Karpas-422 (cell line): ENCODE measurements at places on chromosomes 12 and 14.

DNA sequence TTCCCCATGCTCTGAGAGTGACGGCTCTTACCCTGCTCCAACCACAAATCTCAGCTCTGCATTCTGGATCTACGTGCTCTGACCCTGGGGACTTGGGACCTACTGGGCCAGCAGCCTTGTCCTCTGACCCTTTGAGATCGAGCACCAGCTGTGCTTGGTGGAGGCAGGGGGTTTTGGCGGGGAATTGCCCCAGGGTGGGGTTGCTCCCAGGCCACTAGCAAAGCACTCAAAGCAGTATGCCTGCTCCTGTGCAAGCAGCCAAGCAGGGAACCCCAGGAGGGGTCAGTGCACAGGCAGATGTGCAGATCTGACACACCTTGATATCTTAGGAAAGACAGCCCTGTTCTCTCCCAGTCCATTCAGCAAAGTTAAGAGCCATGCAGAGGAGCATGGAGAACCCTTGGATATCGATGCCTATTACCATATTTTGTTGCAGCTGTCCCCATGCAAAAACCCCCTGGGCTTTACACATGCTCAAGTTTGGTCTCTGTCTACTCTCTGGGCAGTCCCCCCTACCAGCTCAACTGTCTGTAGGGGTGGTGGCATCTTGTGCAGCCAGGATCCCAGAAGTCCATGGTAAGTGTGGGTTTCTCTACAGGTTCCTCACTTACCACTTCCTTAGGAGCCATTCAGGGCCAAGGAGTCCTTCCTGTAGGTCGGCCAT is 319.0 kb downstream of the TMTC2 start:
- no peak for DNase-seq

GRCh38 chr14:21382886-21383847 is 652 bp downstream of the SUPT16H start:
- peak; percentile 87 for DNase-seq

DNA sequence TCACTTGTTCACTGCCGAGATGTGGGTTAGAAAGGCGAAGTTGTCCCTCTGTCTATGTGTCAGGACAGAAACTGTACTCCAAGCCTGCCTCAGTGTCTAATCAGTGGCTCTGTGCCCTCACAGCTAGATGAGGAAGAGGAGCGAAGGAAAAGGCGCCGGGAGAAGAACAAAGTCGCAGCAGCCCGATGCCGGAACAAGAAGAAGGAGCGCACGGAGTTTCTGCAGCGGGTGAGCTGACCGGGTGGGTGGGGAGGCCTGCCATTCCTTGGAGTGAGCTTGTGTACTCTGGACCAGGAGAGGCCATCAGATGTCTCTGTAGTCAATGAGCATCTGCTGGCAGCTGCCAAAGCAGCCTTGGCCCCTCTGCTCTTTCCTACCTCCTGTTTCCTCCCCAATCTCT is 33.5 kb downstream of the JDP2 start:
- no peak for DNase-seq

- no peak for DNase-seq
These were observed at the start of gene IFI27 for GRCh38 chr14:94110552-94111181. Gene IFI27, plus strand, starts transcription at chr14:94110736.

DNA sequence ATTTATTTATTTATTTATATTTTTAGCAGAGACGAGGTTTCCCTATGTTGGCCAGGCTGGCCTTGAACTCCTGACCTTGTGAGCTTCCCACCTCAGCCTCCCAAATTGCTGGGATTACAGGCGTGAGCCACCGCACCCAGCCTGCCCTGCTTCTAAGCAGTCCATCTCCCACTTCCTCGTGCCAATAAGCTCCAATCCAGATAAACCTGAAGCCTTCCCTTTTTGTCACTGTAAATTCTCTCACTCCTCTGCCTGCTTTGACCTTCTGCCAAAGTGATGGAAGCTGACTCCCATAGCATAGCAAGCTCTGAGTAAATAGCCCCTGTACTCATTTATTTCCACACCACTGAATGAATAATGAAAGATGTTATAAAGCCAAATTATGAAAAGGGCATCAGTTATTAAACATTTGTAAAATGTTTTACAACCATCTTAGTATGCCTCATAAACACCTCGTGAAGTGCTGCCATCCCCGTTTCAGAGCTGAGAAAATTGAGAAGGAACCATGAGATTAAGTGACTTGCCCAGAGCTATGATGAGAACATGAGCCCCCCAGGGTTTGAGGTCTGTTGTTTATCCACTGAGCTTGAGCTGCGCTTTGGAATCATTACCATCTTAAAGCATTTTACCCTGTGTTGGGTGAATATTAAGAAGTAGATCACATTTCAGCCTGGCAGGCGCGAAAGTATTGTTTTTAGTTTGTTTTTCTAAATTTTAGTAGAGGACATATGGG is 30.4 kb downstream of the MANSC1 start:
- no peak for DNase-seq

DNA sequence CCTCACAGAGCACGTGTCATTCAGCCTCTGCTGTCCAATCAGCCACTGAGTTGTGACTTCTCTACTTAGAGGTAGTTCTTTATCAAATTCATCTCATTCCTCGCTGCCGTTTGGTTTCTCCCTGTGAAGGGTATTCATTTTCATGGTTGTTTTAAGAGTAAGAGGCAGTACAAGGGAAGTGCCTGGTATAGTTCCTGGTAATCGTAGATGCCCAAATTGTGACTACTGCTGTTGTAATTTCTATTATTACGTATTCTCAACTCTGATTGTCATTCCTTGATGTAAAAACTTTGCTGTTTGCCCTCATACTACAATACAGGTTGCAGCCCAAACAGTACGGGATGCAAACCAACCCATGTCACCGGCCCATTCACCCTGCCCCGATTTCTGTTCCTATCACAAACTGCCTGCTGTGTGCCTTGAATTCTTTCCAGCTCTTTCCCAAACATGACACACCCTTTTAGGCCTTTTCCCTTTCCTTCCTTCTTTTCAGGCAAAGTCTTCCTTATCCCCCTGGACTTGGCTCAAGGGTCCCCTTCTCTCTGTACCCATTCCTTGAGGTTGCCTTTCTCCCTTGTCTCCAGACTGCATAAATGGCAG is 93.0 kb downstream of the SLC25A47 start:
- DNase-seq = no peak

DNA sequence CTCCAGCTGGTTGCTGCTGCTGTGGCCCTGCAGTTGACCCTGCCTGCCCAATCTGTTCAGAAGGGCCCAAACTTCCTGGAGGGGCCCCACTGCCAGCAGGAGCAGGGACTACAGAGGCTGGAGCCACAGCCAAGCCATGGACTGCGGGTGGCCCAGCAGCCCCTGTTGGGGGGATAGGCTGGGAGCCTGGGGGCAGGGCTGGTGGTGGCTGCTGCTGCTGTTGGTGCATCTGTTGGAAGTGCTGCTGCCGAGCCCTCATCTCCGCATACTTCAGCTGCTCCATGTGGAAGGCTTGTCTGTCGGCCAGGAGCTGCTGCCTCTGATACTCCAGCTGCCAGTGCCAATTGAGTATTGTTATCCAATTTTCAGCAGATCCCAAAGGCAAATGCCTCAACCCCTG is 7.2 kb downstream of the MYL6 start:
- no peak for DNase-seq

- DNase-seq = no peak
These were observed 127.6 kb downstream of the ANO6 start for GRCh38 chr12:45343269-45344051.

GRCh38 chr12:52231305-52232202 is 1.5 kb upstream of the KRT7 start:
- no peak for DNase-seq

DNA sequence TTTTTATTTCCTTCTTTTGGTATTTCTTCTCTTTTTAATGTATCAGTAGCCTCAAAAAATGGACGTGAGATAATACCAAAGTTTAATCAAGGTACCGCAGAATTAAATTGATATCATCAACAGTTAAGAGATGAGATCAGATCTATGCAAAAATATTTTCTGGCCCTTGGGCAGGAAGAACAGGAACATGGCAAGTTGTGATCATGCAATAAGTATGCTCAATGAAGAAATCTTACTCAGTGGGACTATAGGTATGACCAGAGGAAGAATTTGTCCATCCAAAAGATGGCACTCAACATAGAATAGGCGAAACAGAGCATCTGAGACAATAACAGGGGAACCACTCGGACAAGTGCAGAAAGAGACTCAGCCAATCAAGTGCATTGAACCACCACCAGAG is 914 bp upstream of the GARIN2 start:
- DNase-seq = peak; percentile 11

GRCh38 chr14:99203080-99203479 is 68.9 kb downstream of the BCL11B start:
- no peak for DNase-seq

DNA sequence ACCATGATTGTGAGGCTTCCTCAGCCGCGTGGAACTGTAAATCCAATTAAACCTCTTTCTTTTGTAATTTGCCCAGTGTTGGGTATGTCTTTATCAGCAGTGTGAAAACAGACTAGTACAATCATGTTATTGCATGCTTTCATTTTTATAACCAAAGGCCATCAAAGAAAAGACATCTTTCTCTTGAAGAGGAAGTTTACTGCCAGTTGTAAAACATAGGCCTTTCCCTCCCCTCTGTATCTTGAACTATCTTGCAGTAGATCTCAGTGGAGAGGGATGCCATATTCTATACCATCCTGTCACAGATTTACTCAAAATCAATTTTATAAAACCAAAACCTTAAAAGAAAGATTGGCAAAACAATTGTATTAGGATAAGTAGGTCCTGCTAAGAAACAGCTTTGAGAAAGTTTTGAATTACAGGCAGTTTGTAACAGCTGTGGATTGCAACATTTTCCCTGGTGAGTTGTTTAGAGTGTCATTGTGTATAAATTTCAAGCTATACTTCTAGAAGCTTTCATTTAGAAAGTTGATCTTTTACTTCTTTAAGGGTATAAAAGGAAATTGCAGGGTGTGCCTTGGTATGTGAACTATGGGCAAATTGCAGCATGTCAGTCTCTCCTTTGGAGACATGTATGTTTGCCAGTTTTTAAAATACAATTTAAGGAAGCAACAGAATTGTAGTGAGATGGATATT is 128.0 kb downstream of the ATP23 start:
- DNase-seq = no peak

DNA sequence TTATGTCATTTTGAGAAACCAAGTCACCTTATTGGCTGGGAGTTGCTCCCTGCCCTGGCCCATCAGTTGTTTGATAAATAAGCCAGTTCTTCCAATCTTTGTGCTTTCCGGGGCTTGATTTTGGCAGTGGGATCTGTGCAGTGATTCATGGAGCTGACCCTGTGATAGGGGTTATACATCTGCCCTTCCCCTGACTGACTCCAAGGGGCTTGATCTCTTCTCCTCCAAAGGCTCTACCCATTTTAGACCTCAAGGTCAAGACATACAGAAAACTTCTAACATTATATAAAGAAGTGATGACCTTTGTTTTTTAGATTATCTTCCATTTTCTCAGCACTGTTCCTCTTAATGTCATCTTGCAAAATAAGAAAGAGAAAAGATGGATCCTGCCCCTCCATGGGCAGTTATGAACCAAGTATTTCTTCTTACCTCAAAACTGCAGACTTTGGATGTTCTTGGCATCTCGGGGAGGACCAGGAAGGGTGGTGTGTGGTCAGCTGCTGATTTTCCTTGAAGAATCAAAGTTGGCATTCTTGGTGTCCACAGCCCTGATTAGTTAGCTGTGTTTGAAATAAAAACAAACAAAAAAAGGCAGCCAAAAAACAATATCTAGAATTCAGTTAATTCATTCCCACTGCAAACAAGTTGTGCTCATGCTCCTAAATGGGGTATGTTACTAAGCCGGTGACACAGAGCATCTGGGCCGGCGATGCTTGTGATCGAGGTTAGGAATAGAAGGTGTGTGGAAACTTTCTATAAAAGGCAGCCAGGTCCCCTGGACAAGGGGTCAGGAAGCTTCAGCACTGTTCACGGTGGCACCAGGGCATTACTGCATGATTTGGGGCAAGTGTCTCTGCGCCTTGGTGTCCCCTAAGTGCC is 120.2 kb downstream of the SAMD4A start:
- no peak for DNase-seq

DNA sequence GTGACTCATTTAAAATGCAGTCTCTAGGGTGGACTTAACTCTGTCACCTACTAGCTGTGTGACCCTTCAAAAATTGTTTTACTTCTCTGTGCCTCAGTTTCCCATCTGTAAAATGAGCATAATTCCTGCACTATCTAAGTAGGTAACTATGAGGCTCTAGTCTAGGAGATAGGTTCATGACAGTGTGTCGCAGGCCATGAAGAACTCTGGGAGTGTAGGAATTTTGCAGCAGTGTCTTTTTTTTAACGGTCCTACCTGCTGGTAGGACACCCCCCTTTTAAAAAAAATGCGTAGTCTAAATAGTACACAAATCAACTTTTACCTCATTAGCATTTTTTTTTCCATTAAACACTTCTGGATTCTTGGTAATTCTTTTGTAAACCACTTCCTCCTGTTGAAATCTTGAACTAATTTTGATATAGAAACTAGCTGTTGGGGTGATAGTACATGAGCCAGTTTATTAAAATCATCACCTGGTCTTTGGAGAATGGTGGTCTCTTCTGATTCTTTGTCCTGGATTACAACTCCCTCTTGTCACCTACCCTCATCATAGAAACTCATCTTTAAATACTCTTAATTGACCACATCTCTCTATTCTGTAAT is 86.0 kb upstream of the SLC38A2 start:
- no peak for DNase-seq

GRCh38 chr12:85076688-85077430 is 40.7 kb downstream of the LRRIQ1 start:
- peak; percentile 77 for DNase-seq

DNA sequence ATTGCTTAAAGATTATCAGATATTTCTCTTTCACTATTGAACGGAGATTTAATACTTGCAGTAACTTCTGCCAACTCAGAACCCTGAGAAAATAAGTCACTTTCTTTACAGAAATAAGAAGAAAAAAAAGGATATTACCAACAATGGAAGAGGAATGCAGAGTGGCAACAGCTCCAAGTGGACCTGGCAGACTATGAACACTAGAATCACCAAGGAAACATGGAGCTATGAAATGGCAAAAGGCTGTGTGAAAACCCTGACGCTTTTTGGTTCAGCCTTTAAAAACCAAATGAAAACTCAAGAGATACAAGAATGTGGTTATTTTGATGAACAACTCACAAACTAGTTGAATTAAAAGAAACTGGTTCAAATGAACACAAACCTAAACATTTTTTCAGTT is 17.7 kb downstream of the DTD2 start:
- no peak for DNase-seq

GRCh38 chr14:30560581-30560980 is 1.6 kb downstream of the G2E3 start:
- DNase-seq = no peak

GRCh38 chr12:68422956-68423574 is 90.9 kb upstream of the MDM1 start:
- DNase-seq = no peak

DNA sequence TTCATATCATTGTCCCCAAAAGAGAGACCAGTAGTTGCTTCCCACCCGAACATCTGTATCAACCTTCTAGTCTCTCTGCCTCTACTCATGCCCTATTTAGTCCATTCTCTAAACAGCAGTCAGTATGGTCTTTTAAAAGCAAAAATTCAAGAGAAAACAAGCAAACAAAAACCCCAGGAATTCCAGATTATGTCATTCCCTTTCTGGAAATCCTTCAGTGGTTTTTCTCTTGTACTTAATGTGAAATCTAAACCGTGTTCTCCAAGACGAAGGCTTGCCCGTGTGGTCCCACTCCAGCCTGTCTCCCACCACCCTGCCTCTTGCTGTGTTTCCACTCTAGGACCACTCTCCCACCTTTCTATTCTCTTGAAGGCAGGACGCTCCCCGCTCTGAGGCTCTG is 90.8 kb downstream of the TMEM30B start:
- DNase-seq = no peak
